ENCODE measurements at places on chromosomes 11 and 22. TPM values are rescaled to one million over a fixed set of nuclear protein-coding genes. Genes with fewer than 3 reads are reported as not detected.

GRCh38 chr22:37526376-37526775 lies 7.2 kb upstream of the CARD10 start:
- no peak for DNase-seq

GRCh38 chr22:35629406-35630216 lies 12.5 kb upstream of the MB start:
- no peak for DNase-seq

GRCh38 chr11:77698896-77699295 lies 61.3 kb upstream of the CLNS1A start:
- no peak for DNase-seq

DNA sequence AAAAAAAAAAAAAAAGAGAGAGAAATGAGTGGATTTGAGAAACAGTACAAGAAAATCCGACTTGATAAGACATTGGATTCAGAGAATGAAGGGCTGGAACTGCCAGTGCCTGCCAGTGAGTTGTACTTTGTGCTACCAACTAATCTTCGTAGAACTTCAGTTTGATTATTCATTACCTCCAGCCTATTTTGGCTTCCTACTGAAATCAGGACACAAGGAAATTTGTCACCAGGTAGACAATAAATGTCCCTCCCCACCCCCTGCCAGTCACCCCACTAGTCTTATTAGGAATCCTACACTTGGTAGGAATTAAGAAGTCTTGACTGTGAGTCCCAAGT lies 21.4 kb upstream of the POLD3 start:
- DNase-seq, result no peak

GRCh38 chr11:123103326-123103980 lies 41.5 kb upstream of the HSPA8 start:
- DNase-seq, result no peak

- DNase-seq, result no peak
Observed at GRCh38 chr11:2728128-2728662, 28.4 kb upstream of the KCNQ1OT1 start.

DNA sequence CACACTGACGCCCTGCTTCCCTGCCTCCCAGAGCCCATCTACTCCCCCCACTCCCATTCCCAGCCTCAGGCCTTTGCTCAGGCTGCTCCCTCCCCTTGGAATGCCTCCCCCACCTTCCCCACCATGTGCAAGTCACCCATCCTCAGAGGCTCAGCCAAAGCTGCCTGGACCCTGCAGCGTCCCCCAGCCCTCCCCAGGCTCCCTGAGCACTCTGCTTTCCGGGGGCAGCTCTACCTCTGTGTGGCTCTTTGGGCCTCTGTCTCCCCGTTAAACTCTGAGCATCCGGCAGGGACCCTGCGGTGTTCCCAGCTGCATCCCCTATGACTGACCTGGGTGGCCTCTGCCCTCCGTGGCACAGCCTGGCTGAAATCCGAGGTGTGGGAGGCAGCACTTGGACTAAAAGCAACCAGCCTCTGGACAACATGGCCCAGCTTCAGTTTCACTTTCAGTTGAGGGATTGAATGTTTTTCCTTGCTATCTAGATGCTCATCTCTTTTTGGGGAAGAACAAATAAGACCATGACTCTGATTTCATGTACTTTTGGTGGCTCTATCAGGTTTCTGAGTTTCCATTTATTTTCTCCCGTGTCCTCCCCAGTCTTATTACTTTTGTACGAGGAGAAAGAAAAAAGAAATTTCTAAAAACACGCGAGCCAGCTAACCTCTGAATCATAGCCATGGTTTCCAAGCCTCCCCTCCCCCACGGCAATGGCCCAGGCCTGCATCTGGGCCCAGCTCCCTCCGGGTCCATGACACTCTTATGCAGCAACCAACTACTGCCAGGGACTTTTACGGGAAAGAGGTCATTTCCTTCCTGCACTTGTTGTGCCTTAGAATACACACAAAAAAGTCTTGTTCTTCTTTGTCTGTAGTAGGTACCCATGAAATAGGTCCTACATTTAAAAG lies 3.8 kb downstream of the APOL3 start:
- DNase-seq, result peak; percentile 91

GRM5 gene
- total RNA-seq, result 0.13 TPM

RAB38 gene
- total RNA-seq, result 0.22 TPM

- no peak for DNase-seq
Observed at GRCh38 chr11:111538407-111539114, 2.0 kb upstream of the LAYN start.

- DNase-seq, result no peak
Observed at GRCh38 chr11:88421530-88421929, 84.0 kb upstream of the CTSC start.

AIP gene
- total RNA-seq, result 43.6 TPM

DNA sequence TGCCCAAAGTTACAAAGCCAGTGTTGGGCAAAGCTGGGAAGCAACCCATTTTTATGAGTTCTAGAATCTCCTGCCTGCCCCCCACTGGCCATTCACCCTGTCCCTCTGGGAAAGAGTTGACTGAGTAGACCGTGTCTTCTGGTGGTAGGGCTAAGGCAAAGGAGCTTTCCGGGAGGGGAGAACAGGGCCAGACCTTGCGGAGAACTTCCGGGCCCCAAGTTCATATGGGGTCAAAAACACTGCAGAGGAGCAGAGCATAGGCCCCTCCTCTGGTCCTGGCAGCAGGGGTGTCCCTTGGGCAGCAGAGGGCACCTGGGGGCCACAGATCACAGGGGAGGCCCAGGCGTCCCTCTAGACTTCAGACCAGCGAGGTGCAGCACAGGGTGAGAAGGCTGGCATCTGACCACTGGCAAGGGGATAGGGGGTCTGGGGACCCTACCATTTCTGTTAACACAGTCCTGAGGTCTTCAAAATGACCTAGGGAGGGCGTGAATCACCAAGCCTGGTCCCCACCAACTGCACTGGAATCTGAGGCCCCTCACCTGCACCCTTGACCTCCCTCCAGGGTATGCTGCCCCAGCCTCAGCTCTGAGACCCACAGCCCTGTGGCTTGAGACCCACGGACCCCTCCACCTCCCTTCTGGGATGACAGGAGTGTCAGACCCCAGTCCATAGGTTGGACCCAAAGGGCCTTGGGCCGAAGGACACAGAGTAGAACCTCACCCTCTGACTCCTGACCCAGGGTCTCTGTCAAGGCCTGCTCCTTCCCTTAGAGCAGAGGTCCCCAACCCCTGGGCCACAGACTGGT lies 1.3 kb upstream of the ARAP1 start:
- no peak for DNase-seq

GRCh38 chr11:78039919-78040671 lies 17.0 kb upstream of the KCTD14 start:
- peak; percentile 79 for DNase-seq

- no peak for DNase-seq
Observed at GRCh38 chr11:9263840-9264315, 1.3 kb downstream of the DENND5A start.

GRCh38 chr22:38901111-38901641 lies 29.2 kb upstream of the CBX6 start:
- DNase-seq, result no peak

MCM5 gene
- 9.0 TPM for total RNA-seq

GRCh38 chr11:85828640-85828978 lies 17.7 kb upstream of the SYTL2 start:
- DNase-seq, result no peak

DNA sequence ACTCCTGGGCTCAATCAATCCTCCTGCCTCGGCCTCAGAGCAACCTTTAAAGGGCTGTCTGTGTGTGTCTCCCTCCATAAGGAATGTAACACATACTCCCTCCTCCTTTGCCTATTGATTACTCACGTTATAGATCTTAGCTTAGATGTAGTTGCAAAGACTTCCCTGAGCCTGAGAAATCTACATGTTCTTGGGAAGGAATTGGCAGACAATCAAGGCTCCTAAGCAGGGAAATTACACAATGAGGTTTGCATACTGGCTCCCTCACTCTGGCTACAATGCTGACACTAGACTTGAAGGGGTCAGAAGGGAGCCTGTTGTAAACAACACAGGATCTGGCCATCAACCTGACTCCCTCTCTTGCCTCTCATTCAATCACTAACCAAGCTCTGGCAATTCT lies 5.2 kb upstream of the OLFML1 start:
- no peak for DNase-seq

- DNase-seq, result peak; percentile 91
Observed at GRCh38 chr11:121466063-121466794, 13.5 kb upstream of the SORL1-AS1 start.

TMEM191C gene
- total RNA-seq, result 1.7 TPM

DNA sequence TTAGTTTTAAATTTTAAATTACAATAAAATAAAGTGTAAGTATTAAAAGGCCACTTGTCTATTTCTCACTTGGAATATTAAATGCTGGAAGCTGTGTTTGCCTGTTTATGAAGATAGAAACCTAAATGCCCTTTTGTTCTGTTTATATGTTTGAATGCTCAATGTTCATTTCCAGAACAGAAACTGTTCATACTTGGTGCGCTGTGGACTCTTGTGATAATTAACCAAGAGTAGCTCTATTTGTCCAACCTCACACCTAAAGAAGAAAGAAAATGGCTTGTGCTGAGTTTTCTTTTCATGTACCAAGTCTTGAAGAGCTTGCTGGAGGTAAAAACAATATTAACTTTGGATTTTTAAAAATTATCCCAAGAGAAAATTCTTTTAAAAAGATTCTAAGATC lies 5.7 kb downstream of the C11orf54 start:
- DNase-seq, result no peak

DNA sequence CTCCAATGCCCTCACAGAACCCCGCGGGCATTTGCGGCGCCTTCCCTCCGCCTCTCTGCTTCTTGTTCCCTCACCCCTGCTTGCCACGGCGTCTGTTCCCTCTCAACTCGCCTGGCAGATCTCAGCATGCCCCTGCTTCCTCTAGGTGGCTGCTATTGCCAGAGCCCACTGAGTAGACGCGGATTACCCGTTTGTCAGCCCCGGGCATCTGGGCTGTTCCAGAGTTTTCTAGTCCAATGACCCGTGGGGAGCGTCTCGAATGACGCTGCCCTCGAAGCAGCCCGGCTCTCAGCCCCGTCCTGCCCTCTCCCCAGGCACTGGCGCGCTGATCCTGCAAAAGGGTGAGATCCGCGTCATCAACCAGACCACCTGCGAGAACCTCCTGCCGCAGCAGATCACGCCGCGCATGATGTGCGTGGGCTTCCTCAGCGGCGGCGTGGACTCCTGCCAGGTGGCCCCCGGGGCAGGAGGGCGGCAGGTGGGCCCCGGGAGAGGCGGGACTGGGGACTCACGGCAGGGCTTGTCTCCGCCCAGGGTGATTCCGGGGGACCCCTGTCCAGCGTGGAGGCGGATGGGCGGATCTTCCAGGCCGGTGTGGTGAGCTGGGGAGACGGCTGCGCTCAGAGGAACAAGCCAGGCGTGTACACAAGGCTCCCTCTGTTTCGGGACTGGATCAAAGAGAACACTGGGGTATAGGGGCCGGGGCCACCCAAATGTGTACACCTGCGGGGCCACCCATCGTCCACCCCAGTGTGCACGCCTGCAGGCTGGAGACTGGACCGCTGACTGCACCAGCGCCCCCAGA lies 49.7 kb downstream of the ST14 start:
- peak; percentile 43 for DNase-seq

GRCh38 chr11:14021738-14022137 lies 59.2 kb downstream of the SPON1 start:
- no peak for DNase-seq

- no peak for DNase-seq
Observed at GRCh38 chr11:8183111-8183510, 14.3 kb upstream of the RIC3 start.

All from cardiac septum (tissue), 1 donor.